ENCODE measurements at places on chromosomes 6 and 20.

DNA sequence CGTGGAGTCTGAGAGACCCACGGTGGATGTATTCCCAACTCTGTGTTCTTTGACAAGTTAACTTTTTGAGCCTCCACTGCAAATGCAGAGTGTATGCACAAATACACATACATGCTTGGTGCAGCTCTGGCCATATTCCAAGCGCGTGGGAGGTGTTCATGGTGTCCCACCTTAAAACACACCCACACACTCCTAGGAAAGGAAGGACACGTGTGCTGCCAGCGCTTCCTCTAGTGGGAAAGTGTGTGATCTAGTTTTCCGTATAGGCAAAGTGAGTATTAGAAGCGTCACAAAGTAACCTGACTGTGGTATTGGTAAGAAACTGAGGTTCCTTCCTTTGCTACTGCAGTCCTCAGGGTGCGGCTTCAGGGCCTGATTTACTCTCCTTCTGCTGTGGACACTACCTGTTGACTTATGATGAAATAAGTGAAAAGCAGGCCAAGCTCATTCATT is 36.0 kb upstream of the MPC1 start:
- DNase-seq = no peak

DNA sequence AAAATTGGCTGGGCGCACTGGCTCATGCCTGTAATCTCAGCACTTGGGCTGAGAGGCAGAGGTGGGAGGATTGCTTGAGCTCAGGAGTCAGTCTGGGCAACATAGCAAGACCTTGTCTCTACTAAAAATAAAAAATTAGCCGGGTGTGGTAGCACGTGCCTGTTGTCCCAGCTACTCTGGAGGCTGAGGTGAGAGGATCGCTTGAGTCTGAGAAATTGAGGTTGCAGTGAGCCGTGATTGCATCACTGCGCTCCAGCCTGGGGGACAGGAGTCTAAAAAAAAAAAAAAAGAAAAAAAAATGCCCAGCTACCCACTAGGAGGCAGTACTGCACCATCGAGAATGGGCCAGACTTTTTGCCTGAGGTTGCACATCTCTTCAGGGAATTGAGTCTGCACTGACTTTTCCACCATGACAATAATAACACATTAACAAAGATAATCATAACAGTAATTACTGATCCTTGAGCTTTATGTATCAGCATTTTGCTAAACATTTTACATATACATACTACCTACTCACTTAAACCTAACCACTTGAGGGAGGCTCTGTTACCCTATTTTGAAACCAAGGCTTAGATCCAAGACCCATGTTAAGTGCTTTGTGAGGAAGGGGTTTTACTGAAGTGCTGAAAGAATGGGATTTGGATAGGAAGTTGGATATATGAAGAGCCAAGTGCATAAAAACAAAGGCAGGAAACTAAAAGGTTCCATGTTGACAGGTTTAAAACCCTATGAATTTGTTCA is 21.0 kb downstream of the SRSF3 start:
- no peak for DNase-seq

DNA sequence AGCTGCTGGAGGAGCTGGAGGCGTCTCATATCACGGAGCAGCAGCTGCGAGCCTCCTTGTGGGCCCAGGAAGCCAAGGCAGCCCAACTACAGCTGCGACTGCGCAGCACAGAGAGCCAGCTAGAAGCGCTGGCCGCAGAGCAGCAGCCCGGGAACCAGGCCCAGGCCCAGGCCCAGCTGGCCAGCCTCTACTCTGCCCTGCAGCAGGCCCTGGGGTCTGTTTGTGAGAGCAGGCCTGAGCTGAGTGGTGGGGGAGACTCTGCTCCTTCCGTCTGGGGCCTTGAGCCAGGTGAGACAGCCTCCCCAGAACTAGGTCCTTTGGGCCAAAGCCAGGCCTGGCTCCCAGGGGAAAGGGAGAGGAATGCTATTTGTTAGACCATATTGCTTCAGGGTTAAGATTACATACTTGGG is 31.7 kb downstream of the C20orf173 start:
- no peak for DNase-seq

- no peak for DNase-seq
Observed at GRCh38 chr6:17442196-17442595, 48.8 kb downstream of the CAP2 start.

DNA sequence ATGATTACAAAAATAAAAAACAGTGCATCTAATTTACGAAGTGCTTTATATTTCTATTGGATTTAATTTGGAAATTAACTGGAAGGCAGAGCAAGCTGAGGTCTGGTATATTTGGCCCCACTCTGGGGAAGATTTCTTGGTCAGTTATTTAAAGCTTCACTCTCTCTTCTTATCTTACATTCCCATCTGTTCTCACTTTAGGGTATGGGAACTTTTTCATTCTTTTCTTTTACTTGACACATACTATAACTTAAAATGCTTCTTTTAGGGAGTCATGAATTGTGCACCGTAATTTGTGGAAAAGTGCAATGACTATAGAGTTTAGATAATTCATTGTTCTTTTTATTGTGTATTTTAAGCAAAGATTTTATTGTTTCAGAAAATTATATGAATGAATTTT is 170.4 kb downstream of the BCKDHB start:
- DNase-seq = no peak

DNA sequence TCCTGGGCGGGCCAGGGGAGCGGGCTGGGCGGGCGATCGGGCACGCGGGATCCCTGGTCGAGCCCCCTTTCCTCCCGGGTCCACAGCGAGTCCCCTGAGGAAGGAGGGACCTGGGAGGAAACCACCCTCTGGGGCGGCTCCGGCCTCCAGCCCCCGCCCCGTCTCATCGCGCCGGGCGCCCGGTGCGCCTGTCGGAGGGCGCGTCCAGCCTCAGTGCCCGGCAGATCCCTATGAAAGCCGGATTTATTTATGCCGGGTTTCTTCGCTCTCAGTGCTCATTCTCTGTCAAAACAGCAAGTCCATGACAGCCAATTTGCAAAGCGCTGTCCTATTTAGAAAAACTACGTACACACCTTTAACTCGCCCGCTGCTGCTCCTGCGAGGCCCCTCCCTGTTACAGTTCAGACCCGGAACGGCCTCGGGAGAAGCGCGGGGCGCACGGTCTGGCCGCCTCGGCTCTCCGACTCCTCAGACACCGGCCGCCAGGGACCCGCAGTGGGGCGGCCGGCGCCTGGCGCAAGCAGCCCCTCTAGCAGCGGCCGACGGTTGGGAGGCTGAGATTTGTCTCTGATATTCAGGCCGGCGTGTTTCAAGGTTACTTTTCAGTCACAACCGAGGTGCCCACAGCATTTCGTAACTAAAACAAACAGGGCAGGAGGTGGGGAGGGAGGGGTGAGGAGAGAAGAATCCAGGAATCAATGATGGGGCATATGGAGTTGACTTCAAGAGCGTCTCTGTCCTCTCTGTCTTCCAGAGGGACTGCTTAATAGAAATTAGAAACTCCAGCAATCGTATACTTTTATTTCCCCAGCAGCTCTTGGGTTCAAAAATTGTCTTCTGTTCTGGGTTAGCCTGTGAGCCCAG is 782 bp upstream of the FOXA2 start:
- DNase-seq = no peak

- no peak for DNase-seq
Observed at GRCh38 chr20:11553603-11554002, 364.1 kb upstream of the BTBD3 start.
